ENCODE measurements at places on chromosomes 7 and 10.
A peak's percentile ranks its signal among the peaks of the same experiment; 100 is the strongest.

GRCh38 chr7:99098286-99098823 is 45.6 kb downstream of the SMURF1 start:
- no peak for DNase-seq

DNA sequence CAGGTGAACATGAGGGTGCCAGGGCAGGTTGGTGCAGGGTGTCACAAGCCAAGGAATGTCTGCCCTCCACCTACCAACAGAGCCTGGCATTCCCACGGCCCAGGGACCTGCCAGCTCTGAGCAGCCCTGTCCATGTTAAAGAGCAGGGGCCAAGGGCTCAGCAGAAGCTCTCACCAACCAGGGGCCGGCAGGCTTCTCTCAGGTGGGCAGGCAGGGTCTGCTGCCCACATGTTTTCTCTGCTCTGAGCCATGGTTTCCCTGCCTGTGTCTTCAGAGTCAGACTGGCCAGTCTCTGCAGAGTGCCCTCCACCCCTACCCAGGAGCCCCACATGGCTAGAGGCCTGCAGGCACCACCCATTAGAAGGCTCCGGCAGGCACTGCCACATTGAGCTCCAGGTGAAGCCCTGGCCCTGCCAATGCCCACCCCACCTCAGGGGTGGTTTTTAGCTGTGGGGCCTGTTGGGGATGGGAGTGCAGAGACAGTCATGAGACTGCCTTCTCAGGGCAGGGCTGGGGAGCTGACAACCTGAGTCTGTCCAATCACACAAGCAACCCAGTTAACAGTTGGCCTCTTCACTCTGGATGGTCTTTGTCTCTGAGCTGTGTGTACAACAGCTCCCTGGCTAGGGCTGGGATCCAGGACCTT is 135.9 kb downstream of the ARHGAP22 start:
- no peak for DNase-seq

DNA sequence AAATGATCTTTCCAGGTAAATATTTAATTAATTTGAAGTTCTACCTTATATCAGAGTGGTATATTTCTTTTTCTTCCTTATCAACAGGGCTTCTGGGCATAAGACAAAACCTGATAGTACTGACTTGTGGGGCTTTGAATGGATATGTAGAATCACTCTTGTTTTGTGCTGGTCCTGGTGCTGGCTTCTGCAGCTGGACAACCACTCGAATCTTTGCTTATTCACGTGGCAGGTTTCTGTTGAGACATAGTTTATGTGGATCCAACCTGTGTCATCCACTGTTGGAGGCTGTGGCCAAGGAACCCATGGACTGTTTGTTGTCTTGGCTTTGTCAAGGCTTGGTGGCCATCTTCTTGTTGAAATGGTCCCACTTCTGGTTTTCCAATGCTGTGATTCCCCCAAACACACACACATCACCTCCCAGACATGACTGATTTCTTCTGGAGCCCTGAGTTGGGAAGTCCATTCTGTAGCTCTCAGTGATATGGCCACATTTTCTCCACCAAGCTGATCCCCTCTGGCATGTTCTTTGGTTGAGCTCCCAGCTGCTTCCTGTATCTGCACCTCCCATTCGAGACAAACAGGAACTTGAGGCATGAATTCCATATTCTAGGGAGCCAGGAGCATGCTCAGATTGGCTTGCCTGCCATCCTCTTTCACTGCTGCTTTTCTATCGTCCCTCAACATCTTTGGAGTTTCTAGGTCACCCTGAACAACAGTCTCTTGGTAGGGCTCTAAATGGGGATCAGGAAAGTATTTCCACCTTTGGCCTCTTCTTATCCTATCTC is 19.5 kb downstream of the TAS2R41 start:
- DNase-seq, result no peak

DNA sequence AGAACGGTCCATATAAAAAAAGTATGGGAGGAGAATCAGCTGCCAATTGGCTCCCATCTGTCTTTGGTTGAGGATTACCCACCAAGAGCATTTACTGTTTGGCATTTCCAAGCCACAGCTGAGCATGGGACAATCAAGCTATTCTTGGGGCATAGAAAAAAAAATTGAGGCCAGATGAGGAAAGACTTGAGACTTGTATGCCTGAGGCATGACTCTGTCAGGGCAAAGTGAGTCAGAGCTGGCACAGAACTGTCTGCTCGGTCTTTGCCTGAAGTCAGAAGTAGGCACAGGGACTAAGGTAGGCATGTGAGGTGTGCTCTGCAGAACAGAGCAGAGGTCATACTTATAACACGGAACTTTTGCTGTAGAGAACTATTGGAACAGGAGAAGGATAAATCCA is 126.5 kb upstream of the CHRM2 start:
- DNase-seq, result no peak

GRCh38 chr7:87592300-87592699 is 8.4 kb downstream of the ABCB1 start:
- DNase-seq, result no peak

GRCh38 chr10:120422457-120422856 is 34.6 kb upstream of the PLPP4 start:
- DNase-seq, result peak; percentile 30

Data from keratinocyte (primary cell).